ENCODE measurements at places on chromosomes 16 and 17.

GRCh38 chr17:64781810-64782555 is 119.9 kb upstream of the SMURF2 start:
- DNase-seq: no peak

- no peak for DNase-seq
These were observed 4.6 kb upstream of the GHDC start for GRCh38 chr17:42198897-42199296.

DNA sequence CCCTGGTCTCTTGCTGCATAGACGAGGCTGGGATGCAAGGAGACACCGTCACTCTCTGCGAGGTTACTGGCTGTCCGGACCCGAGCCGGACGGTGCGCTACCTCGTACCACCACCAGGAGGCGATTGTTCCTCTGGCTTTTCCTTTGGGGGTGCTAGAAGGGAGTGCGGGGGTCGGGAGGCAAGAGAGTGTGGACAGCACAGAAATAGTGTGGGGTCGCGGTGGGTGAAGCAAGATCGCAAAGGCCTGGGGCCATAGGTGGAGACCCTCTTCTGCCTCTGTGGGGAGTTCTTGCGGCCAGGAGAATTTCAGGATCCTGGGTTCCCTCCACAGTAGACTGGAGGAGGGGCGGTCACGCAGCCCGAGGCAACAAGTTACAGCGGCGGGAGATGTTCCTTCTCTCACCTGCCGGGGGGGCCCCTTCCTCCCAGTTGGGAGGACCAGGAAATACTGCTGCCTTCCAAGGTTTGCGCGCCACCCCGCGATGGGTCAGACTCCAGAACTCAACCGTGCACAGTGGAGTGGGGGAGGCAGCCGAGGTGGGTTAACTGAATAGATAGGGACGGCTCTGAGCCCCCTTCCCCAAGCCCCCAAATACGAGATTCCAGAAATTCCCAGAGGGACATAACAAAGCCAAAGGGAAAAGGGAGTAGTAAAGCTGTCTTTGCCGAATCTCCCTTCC is 6.9 kb downstream of the PHOSPHO1 start:
- DNase-seq: no peak

DNA sequence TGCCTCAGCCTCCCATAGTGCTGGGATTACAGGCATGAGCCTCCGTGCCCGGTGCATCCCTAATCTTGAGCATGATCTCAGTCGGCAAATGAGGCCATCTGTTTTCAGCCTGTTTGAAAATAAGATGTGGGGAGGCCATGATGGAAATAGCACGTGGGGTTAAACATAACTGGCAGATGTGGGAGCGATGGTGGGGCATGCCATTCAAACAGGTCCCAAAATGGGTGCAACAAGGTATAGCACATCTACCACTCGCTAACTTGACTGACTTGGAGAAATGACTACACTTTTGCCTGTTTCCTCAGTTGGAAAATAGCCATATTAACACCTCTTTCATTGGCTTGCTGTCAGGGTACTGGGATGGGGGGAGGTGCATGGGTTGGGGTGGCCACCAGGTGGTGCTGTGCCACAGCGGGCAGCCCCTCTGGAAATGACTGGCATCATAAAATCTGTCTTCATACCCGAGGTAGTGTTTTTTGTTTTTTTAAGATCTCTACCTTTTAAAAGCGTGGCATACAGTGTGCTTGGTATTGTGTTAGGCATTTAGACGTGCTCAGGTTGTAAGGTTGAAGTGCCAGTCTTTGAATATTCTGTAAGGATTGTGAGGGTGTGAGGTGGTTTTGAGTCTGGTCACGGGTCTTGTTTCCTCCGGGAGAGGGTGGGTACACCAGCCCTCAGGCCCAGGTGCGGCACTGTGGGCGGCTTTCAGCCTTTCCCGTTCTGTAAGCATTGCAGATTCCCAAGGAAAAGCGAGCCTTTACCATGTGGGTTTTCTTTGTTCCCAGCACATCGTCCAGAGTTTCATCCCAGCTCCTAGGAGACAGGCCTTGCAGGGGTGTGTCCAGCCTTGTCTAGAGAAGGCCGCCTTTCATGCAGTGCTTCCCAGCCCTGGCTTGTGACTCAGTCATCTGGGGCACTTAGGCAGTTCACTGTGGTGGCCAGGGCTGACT is 2.9 kb upstream of the TTYH2 start:
- no peak for DNase-seq

DNA sequence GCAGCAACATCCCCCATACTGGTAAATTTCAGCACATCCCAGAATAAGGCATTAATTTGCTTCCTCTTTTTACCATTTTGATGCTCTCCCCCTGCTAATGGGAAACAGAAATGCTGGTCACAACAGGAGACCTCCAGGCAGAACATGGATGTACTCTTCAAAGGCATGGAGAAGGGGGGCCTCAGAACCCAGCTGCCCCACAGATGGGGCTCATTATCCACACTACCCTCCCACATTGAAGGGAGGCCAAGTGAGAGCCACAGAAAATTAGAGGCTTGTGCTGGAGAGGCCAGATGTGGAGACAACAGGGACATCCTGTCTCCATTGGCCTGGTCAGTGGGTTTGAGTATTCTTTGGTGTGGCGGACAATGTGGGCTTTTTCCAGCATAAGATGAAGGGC is 150.1 kb upstream of the CDH11 start:
- no peak for DNase-seq

- no peak for DNase-seq
These were observed 23.7 kb downstream of the FAM20A start for GRCh38 chr17:68577497-68577821.

DNA sequence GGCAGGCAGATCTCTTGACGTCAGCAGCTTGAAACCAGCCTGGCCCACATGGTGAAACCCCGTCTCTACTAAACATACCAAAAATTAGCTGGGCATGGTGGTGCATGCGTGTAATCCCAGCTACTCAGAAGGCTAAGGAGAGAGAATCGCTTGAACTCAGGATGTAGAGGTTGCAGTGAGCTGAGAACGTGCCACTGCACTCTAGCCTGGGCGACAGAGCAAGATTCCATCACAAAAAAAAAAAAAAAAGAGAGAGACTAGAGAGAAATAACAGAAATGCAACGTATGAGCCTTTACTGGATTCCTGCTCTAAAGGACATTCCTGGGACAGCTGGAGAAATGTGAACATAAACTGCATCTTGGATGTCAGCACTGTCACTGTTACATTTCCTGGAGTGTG is 10.8 kb downstream of the IFT140 start:
- no peak for DNase-seq

- DNase-seq: no peak
These were observed 99.9 kb upstream of the LHX1 start for GRCh38 chr17:36837195-36837938.

GRCh38 chr17:29753845-29754439 is 131.2 kb upstream of the CORO6 start:
- DNase-seq: no peak

DNA sequence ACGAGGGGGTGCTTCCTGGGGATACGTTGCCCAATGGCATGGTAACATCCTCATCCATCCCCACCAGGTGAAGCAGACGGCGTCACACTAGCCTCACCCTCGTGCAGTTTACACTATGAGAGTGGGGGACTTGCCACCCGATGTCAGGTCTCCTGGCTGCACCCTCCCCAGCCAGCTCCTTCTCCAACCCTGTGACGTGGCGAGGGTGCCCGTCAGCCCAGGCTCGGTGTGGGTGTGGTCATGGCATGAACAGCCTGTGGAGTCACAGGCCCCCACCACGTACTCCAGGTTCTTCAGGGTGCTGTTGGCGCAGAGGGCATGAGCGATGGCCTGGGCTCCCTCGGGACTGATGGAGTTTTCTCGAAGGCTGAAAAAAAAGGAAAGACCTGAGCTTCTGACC is 28.3 kb downstream of the NLRC3 start:
- no peak for DNase-seq

DNA sequence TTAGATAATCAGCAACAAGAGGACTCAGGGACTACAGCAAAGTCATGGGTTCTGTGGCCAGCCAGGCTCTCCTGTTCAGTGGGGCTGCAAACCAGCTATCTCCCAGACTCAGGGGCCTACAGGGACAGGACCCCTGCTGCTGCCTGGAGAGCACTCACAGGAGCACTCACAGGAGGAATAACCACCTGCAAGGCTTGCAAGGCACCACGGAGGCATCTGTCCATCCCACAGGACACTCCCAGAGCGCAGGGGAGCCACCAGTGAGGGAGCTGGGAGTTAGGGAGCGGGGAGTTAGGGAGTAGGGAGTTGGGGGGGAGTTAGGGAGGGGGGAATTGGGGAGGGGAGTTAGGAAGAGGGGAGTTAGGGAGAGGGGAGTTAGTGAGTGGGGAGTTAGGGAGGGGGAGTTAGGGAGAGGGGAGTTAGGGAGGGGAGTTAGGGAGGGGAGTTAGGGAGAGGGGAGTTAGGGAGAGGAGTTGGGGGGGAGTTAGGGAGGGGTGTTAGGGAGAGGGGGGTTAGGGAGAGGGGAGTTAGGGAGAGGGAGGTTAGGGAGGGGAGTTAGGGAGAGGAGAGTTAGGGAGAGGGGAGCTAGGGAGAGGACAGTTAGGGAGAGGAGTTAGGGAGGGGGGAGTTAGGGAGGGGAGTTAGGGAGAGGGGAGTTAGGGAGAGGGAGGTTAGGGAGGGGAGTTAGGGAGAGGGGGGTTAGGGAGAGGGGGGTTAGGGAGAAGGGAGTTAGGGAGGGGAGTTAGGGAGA is 5.7 kb downstream of the CANT1 start:
- no peak for DNase-seq

- DNase-seq: no peak
These were observed 129.8 kb downstream of the CLEC16A start for GRCh38 chr16:11074131-11074530.

DNA sequence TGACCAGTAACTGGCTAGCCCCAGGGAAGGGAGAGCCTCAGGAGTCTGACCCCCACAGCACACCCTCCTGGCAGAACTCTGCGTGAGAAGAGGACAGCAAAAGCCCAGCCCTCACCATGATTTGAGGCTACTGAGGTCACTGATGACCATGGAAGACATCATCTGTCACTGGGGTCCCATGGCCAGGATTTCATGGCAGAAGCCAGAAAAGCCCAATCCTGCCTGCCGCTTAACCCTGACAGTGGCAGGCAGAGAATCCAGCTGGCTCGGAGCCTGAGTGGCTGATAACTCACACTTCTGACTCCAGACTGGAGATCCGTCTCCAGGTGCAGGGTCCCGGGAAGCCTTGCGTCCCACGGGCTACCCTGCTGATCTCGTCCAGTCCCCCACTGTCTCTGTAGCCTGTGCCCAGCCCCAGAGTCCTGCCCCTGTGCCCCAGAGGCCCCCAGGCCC is 17.5 kb downstream of the GRIN2C start:
- DNase-seq: no peak

DNA sequence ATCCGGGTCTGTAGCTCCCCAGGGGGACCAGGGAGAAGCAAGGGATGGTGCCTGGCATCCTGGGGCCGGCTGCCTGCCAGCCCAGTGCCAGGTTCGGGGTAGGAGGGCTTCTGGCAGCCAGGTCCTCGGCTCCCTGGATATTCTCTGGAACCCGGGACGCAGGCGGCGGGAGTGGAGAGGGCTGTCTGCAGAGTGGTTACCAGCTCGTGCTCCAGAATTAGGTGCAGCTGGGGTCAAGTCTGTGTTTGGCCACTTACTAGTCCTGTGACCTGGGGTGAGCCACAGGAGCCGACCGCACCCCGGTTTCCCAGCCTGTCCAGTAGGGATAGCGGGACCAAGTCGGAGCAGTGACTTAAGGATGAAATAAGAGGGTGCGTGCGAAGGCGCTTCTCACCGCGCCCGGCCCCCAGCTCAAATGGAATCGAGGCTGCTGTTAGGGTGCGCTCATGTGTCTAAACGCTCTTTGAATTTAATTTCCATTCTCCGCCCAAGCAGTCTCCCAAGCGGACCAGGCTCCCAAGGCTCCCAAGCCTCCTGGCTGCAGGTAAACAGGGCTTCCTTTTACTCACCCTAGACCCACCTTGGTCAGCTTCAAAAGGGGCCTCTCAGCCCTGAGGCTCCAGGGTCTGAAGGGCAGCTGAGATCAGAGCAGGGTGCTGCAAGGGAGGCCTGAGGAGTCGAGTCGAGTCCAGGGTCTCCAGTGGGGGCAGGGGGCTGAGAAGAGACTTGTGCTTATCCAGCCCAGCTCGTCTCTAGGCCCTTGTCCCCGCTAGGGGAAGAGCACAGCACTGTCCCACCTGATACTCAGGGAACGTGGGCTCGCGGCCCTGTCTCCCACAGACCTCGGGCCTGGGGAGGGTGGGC is 28.3 kb upstream of the ZNF469 start:
- DNase-seq: no peak

GRCh38 chr16:83589576-83589975 is 218.2 kb upstream of the HSBP1 start:
- no peak for DNase-seq

GRCh38 chr16:79664407-79664806 is 63.9 kb upstream of the MAF start:
- DNase-seq: no peak

GRCh38 chr17:73420897-73421296 is 109.1 kb upstream of the CDC42EP4 start:
- DNase-seq: no peak

GRCh38 chr16:89971495-89972243 is 23.1 kb downstream of the DEF8 start:
- no peak for DNase-seq

DNA sequence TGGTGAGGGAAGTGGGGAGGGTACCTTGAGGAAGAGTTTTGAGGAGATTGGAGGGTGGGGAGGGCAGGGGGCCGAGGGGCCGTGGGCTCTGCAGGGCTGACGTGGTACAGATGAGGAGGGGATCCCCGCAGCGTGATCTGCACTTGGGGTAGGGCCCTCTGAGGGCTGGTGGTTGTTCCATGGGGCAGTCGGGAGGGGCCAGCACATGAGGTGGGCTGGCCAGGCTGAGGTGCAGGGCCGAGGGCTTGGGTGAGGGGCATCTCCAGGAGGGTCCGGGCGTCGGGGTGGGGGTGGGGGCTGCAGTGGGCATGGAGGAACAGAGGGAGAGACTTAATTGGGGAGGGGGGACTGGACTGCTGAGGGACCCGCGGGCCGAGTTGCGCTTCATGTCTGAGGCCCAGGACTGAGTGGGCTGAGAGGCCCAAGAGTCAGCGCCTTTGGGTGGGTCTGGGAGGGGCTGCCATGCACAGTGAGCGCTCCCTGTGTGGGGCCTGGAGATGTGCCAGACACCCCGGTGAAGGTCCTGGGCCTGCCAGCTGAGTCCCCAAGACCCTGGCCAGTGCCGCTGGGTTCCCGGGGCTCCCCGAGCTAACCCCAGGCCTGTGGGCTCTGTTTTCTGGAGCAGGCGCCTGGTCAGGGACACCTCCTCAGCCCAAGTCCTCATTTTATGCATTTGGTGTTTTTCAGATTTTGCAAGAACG is 13.3 kb downstream of the PRSS27 start:
- DNase-seq: no peak
